NCI-H510A treated with DMSO at 0.1 percent for 48 hours (cell line): ENCODE measurements at places on chromosomes 12 and 14.

DNA sequence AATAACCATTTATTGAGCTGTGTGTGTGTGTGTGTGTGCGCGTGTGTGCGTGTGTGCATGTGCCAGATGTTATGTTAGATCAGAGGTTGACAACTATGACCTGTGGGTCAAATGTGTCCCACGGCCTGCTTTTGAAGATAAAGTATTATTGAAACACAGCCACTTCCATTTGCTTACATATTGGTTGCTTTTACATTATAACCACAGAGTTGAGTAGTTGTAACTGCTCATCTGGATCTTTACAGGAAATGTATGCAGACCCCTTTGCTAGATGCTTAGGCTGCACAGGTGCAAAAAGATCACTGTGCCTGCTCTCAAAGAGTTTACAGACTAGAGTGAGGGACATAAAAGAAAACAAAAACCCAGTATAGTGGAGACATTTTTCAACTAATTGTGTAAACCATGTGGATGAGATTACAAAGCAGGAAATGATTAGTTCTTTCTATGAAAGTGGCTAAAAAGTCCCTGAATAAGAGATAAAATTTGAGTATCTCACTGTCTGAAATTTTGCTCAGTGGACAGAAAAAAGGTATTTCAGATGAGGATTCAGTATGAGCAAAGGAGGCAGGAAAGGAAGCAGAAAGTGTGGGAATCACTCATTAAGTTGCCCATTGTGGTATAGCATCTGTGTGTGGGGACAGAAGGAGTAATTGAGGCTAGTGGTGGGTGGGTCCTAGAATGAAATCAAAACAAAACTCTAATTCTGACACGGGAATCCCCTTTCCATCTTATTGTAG, 188.4 kb downstream of the PAH start:
- DNase-seq, result no peak

DNA sequence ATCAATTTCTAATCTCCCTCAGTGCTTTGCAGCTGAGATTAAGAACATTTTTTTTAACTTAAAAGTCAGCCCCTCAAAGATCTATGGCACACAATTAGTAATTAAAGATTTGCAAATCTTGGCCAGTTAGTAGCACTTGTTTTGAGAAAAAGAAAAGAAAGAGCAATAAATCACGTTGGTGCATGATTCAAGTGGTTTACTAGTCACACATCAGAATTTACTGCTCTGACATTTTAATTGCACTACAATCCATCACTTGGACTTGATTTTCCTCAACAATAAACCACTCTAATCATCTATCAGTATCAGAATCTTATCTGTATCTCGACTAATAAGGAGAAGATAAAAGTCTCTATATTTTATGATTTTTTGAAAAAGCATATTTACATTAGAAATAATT, 154.3 kb downstream of the HELB start:
- no peak for DNase-seq

GRCh38 chr12:91921555-91921954, 224.1 kb downstream of the BTG1 start:
- DNase-seq, result no peak

- DNase-seq, result no peak
Observed at GRCh38 chr14:83289390-83289789, 1755.7 kb upstream of the SEL1L start.

GRCh38 chr12:19801941-19802340, 362.6 kb downstream of the AEBP2 start:
- no peak for DNase-seq

DNA sequence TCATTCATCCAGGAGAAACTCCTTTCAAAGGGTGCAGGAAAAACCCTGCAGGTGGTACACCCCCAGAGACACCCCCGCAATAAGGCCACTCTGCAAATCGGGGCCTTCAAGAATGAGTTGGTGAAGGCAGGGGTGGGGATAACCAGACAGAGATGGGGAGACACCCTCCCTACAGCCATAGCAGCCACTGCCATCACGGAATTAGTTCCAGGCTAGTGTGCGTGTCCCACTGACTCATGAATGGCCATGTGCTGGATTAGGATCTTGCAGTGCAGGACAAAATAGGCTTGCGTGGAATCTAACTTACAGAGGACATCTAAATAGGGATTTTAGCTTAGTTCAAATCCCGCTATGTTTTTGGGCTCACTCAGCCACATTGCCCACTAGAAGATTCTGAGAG, 37.8 kb downstream of the SPRING1 start:
- no peak for DNase-seq

- no peak for DNase-seq
Observed at GRCh38 chr14:94897561-94897960, 127.6 kb upstream of the GSC start.

GRCh38 chr12:2064071-2064507, 11.3 kb downstream of the CACNA1C start:
- DNase-seq, result no peak

GRCh38 chr14:42671636-42672035, 1065.0 kb downstream of the LRFN5 start:
- no peak for DNase-seq

GRCh38 chr12:104055686-104056388, 5.8 kb upstream of the GLT8D2 start:
- DNase-seq, result peak; percentile 74

DNA sequence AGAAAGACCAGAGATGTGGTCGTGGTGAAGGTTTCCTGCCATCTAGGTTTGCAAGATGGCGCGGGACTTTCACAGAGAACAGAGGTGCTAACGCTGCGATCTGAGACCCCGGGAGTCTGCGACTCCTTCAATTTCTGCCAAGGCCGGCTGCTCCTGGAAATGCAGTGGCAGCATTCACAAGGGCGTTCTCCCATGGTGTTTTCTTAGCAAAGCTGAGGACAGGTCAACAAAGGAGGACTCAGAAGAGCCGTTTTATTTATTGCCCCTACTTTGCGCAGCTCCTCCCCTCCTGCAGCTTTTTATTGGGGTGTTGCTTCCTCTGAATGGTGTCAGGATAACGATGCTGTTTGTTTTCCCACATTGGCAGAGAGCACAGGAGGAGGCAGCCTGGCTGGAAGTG, 86.3 kb downstream of the TMEM132C start:
- no peak for DNase-seq

- no peak for DNase-seq
Observed at GRCh38 chr14:36271939-36272907, 48.2 kb downstream of the MBIP start.

- DNase-seq, result no peak
Observed at GRCh38 chr12:1131811-1132224, 140.8 kb downstream of the ERC1 start.

GRCh38 chr14:31465111-31465510, 7.8 kb upstream of the DTD2 start:
- no peak for DNase-seq

DNA sequence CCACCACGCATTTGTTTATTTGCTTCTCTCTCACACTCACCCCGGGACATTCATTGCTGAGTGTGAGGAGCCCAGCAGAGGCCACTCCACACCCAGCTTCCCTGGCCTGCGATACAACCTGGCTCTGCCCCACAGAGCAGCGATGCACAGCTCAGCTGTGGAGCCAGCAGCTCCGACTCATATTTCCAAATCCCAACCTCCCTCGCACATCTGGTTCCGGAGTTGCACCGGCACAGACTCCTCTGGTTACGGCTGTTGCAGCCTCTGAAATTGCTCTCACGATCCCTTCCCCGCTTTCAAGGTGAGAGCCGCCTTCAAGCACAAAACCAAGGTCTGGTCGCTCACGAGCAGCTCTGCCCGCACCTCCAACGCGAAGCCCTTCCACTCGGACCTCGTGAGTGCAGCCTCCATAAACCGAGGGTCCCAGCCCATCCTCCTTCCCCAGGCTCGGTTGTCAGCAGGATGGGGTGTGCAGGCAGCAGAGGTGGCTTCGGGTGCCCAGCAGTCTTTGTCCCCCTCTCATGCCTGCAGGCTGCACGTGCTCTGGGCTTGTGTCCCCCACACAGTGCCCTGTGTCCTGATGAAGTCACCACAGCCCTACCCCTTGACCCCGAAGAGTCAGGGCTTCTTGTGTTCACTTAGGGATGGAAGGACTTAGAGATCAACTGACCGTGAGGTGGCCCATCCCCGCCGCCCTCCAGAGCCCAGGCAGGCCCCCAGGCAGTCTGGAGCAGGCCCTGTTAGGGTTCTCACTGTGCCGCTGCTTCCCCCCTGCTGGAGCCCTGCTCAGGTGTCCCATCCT, 184.3 kb downstream of the ADGRD1 start:
- DNase-seq, result no peak

DNA sequence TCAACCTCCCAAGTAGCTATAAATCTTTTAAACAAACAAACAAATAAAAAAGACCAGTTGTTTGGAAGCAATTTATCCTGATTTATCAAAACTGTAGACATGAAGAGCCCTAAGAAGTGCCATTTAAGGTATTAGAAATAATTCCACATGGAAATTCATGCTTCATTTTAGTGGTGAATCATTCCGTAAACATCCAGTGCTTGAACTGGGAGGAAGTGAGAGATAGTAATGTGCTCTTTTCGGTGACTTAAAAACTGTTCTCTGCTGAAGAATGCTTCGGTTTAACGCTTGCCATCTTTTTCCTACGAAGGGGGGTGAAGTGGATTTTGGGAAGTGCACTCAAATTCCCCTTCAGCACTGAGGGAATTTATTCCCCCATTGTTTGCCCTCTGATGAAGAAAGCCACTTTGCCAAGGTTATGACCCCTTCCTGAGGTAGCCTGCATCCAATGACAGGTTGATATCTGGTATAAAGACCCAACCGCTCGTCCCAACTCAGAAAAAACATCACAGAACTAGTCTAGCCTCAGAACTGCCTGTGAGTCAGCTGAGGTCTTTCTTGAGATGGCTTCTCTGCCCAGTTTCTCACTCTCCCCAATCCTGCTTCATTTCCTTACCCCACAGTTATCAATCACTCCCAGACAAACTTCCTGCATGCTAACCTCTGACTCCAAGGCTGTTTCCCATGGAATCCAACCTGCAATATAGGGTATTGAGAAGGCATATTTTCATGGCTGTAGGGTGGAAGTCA, 244.1 kb downstream of the AEBP2 start:
- no peak for DNase-seq

- DNase-seq, result no peak
Observed at GRCh38 chr12:87931812-87932211, 97.4 kb downstream of the C12orf50 start.

- DNase-seq, result no peak
Observed at GRCh38 chr12:94638521-94638920, 11.8 kb downstream of the TMCC3 start.

DNA sequence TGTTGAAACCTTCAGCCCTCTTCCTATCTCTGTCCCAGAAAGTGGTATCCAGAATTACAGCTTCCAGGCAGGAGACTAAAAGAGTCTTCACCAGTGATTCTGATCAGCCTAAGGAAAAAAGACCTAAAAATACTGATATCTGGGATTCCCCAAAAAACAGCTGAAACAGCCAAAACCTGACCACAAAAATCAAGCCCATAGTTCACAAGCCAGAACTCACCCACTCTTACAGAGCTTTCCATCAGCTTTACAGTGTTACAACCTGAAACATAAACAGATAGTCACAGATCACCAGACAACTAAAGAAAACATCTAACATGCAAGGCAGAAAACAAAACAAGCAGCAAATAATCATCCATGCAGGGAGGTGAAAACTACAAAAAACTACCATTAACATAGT, 26.0 kb upstream of the TSPAN8 start:
- no peak for DNase-seq

DNA sequence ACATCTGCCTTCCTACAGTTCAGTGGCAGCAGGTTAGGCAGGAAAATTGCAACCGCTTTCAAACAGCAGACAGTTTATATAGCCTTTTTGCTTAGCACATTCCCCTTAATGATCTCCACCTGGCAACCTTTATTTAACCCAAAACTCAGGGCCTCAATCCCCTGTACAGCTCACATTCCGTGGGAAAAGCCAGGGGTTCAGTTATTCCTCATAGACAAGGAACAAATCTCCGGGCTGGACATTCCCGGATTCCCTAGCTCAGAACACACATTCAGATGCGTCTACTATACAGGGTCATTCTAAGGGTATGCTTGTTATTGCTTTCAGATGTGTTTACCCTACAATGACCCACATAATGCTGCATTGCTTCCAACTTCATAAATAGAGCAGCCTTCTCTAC, 73.8 kb upstream of the DCN start:
- DNase-seq, result no peak
